Brain (organoid and tissue), 16 donors: ENCODE measurements at places on chromosomes 11 and 22.

DNA sequence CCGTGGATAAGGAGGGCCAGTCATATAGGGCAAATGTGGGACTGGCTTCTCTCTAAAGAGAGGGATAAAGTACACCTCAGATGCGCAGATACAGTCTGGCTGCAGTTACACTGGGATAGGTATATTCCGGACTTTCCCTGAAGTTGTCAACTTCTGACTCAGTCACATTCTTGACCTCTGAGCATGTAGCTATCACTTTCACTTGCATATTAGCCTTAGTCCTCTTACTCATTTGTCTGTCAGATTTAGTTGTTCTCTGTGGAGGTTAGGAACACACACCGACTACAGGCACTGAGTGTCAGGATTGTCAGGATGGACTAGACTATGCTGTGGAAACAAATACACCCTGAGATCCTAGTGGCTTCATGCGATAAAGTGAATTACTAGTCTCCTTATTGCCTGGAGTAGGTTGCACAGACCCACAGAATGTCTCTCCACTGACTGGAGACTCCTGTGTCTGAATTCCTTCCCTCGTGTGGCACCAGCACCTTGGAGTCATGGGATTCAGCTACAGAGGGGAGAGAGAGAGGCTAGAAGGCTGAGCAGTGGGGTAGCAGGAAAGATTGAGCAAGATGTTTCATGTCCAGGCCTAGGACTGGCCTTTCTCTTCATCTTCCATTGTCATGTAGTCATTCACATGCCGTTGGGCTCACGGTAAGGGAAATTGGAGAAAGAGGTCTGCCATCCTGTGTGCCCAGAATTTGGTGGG, 654.3 kb downstream of the NTM start:
- DNase-seq, result no peak

DNA sequence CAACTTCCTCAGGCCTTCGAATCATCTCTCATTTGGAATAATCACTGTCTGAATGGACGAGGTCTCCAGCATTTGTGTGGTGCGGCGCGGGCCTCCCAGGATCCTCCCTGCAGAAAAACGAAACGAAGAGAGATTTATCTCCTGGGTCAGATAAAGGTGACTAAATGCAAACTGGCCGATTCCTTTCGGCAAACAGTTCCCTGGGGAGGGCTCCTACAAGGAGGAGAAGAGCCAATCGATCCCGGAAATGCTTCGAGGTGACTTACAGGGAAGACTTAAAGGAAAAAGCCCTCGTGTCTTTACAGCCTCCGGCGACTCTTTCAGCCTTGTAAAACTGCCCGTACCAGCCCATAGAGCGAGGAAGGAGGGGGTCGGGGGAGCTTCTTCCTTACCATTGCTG, 126.5 kb downstream of the MIAT start:
- no peak for DNase-seq

DNA sequence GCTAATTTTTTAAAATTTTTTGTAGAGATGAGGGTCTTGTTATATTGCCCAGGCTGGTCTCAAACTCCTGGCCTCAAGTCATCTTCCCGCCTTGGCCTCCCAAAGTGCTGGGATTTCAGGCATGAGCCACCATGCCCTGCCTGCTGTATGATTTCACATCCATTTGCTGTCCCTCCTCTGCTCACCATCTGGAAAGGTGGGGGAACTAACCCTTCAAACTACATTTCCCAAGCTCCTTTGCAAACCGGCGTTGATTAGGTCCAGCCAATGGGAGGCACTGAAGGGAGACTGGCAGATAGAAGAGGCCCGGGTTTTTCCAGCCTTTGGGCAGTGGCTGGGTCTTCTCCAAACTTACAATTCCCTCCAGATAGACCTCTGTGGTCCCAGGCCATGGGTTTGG, 19.3 kb downstream of the RFPL1 start:
- DNase-seq, result peak; percentile 71

- DNase-seq, result no peak
Measured at GRCh38 chr11:86171627-86172026, 72.9 kb upstream of the EED start.

DNA sequence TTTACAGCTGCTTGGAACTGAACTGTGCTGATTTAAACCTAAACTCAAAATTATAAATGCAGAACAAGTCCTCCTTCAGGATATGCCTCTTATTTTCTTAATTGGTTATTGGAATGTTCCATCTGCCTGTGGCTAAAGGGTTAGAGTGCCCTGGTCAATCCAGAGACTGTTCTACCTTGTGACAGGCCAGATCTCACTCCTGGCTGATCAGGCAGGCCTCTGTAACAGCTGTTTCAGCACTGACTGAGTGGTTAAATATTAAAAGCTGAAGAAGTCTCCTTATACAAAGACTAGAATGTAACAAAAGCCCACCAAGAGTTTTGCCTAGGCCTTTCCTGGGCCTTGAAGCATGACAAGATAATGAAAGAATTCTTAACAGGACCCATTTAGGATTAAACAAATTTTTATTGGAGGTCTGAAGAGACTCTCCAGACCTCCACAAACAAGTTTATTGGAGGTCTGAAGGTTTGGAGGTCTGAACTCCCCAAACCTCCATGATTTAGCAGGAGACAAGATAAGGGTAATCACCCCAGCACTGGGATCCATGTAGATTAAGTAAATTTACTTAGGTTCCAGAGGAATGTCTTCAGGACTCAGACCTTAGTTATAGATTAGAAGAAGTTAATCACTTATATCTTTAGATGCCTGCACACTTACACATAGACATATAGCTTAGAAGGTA, 35.8 kb downstream of the TMPRSS5 start:
- no peak for DNase-seq

DNA sequence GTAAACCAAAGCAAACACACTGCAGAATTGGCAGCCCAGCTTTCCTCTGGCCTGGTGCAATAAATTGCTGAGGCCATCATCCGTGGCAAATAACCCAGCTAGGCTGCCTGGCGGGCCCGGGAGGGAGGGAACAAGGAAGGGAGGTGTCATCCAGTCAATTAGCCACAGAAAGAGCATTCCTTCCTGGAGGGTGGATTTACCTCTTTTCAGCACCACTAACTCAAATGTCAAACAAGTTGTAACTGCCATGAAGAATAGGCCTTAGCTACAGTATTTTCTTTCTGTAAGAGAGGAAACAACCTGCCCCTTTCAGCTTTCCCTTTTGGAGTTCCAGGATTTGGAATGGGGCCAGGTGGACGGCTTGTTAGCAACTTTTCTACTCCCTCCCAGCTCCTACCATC, 163.8 kb upstream of the BDNF start:
- DNase-seq, result no peak

DNA sequence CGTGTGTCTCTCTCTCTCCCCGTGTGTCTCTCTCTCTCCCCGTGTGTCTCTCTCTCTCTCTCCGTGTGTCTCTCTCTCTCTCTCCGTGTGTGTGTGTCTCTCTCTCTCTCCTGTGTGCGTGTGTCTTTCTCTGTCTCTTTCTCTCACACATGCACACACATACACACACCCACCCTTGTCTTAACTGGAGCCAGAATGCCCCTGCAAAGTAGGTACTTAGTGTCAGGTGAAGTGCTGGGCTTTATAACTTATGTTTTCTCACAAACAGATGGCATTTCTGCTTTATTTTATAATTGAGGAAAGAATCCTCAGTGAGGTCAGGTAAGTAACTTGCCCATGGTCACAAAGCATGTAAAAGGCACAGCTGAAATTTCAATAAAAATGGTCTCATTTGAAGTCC, 106.0 kb downstream of the CSNK2A3 start:
- no peak for DNase-seq

DNA sequence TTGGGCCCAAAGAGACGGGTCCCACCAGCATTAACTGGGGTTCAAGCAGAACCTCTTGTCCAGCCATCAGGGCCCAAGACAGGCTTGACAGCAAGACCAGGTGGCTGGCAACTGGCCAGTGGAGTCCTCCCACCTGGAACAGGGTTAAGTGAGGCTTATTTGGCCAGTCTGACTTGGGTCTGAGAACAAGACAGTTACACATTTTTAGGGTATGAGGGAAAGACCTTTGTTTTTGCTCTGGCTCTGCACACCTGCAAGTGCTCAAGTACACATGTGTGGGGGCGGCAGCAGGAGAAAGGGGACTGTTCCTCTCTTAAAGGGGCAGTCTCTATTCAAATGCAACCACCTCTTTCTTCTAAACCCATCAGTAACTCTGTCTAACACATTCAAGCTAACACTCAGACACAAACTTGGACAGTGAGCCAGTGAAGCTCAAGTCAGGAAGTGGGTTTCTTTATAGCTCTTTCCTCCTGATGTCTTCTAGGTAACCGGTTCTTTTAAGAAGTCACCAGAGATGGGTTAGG, 116.2 kb downstream of the ETS1 start:
- no peak for DNase-seq

GRCh38 chr11:57363131-57364080, 17.5 kb downstream of the PRG3 start:
- DNase-seq, result no peak

DNA sequence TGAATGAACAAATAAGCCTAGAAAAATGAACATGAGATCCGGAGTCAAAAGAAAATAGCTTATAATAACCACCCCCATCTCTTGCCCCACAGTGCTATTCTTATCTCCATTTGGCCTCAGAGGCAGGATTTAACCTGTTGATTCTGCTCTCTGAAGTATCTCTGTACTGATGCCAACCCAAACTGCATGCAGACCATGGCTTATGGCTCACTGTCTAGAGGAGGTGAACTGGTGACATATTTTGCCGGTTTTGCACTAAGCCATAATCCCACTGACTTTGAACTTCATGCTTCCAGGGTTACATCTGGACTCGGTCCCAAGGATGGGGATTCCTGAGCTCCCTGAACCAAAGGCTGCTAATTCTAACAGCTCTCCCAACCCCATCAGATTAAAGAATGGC, 397.1 kb downstream of the TENM4 start:
- DNase-seq, result peak; percentile 25

DNA sequence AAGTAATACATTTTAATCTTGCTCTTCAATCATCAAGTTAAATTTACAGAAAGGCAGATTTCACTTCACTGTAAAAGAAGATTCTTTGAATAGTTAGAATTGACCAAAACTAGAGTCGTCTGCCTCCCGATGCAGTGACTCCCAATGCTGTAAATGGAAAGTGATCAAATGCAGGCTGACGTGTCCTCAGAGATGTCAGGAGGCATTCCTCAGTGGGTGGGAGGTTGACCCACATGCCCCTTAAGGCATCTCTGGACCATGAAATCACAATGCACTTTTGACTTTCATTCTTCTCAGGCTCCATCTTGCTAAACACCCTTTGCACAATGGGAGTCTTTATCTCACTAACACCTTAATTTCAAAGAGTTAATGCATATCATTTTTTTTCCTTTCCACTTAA, 19.0 kb upstream of the CECR2 start:
- no peak for DNase-seq

DNA sequence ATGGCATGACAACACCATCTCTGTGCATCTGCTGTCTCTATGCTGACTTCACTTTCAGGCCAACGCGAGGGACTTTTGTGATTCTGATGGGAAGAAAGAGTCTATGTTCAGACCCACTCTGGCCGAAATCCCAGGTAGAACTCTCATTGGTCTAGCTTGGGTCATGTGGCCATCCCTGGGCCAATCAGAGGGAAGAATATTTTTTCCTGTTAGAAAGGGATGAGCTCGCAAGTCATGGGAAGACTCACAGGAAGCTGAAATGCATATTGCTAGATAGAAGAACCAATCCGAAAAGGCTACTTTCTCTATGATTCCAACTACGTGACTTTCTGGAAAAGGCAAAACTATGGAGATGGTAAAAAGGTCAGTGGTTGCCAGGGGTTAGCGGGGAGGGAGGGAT, 56.0 kb upstream of the LINC01488 start:
- no peak for DNase-seq

DNA sequence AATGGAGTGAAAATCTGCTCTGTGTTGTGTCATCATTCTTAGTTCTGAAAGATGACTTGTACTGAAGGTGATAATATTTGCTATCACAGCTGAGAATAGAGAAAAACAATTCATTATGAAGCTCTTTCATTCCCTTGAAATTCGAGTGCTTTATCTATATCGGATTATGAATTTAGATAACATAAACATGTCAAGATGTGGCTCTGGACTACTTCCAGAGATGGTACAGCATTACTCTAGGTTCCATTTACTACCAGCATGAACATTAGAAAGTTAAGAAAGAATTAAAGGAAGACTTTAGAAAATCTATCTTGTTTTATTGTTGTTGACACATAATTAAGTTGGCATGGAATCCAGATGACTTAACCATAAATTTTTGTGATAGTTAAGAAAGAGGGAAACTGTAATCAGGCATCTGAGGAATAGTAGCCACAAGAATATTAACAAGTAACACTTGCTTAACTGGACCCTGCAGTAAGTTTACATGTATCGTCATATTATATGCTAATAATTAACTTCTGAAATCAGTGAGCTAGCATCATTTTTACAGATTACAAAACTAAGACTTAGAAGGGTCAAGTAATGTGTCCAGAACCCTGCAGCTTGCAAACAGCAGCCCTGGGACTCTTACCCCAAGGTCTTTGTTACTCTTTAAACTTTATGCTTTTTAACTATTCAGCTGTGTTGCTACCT, 182.6 kb downstream of the DDX10 start:
- DNase-seq, result no peak

GRCh38 chr22:17842386-17842785, 68.1 kb upstream of the BID start:
- DNase-seq, result no peak

DNA sequence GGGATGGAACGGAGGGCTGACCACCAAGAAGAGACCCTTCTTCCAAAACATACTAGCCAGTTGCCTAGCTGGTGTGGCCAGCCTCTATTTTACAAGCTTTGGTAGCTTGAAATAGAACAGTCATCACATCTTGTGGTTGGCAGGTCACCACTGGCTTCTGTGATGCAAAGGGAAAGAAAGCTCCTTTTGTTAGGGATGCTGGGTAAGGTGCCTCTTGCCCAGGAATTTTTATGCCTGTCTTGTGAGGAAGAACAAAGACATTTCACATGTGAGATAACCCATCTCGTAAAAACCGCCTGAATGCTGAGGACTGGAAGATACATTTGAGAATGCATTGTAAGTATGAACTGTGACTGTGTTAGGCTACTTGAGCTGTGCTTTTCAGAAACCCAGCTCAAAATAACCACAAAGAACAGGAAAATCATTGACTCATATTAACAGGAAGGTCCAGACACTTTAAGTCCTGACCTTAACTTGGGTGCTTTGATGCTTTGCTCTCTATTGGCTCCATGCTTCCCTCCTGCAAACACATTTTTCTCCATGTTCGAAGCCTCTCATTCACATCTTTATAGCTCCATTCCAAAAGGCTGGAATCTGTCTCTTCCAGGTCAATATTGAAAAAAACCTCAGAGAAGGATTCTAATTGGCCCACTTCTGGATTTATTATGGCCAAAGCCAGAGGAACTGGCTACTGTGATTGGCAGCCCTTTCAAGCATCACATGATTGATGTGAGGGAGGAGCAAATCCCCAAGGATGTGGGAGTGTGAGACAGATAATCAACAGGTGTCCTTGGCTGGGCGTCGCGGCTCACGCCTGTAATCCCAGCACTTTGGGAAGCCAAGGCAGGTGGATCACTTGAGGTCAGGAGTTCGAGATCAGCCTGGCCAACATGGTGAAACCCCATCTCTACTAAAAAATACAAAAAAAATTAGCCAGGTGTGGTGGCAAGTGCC, 53.9 kb downstream of the MICAL2 start:
- peak; percentile 15 for DNase-seq

- no peak for DNase-seq
Measured at GRCh38 chr22:35473971-35474370, 66.7 kb upstream of the RASD2 start.

GRCh38 chr11:120928627-120929026, 95.3 kb upstream of the TBCEL start:
- no peak for DNase-seq
